ENCODE measurements at places on chromosomes 7 and 10. TPM values are rescaled to one million over a fixed set of nuclear protein-coding genes. Genes with fewer than 3 reads are reported as not detected.

CNPY1 gene
- total RNA-seq = not detected

CPEB3 gene
- total RNA-seq = 1.7 TPM

PPP1R3A gene
- 0.45 TPM for total RNA-seq

SPDYE6 gene
- total RNA-seq = not detected

BMPER gene
- total RNA-seq = 0.63 TPM

GIMAP1 gene
- not detected for total RNA-seq

CDHR3 gene
- total RNA-seq = 1.9 TPM

- no peak for DNase-seq
These were observed 54.3 kb downstream of the BMS1 start for GRCh38 chr10:42836771-42837468.

- no peak for DNase-seq
These were observed 2.8 kb downstream of the EMX2 start for GRCh38 chr10:117545141-117546019.

GRCh38 chr10:25651534-25651933 lies 282.5 kb upstream of the MYO3A start:
- DNase-seq = no peak

DNA sequence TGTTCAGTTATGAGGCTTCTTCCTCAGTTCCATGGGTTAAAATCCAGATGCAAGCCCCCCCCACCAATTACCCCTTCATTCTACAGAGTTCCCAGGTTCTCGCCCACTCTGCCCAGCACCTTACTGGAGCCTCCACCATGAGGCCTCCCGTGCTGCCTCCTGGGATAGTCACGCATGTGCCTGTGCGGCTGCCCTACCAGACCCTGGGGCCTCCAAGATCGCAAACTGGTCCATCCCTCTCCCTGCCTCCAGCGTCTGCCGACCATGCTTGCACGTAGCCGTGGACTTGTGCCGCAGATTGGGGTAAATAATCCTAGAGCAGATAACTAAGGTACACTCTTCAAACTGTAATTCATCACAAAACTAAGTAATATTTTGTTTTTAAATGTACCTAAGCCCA lies 611.2 kb downstream of the PTPRN2 start:
- no peak for DNase-seq

GRCh38 chr10:1130226-1130625 lies 74.0 kb downstream of the WDR37 start:
- no peak for DNase-seq

- no peak for DNase-seq
These were observed 87.3 kb upstream of the FOXI2 start for GRCh38 chr10:127649642-127650041.

DNA sequence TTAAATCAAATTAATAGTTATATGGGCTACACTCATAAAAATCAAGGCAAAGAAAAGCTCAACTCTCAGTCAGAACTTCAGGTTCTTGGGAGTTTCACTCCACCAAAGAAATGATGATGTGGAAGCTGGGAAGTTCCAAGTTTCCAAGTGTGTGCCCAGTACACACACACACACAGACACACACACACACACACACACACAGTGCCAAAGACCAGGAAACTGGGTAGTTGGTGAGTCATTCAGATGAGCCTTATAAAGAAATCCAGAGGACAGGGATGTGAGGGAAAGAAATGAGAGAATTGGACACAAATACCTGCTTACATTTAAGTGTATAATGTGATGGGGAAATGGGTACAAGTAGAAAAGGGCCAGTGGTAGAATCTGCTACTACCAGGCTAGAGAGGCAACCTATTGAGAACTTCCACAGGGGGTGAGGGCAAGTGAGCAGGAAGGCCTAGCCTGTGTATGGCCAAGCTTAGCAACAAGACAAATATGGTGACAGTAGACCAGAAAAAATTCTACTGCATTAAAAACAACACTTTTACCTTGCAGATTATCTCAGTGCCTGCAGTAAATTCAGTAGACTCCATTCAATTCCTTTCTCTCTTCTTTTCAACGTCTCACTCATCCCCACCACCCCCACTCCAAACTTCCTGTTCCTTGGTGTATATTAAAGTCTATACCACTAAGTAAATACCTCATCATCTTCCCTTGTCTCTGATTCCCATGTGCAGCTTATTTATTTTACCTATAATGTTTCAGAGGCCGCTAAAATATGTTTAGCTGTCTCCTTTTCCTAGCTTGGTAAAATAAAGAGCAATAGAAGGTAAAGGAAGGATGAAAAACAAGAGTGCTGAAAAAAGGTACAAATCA lies 95.0 kb downstream of the CABCOCO1 start:
- no peak for DNase-seq

- no peak for DNase-seq
These were observed 21.5 kb downstream of the WASL start for GRCh38 chr7:123727071-123727837.

GRCh38 chr10:119131512-119132240 lies 27.8 kb downstream of the DENND10 start:
- DNase-seq = no peak

DNA sequence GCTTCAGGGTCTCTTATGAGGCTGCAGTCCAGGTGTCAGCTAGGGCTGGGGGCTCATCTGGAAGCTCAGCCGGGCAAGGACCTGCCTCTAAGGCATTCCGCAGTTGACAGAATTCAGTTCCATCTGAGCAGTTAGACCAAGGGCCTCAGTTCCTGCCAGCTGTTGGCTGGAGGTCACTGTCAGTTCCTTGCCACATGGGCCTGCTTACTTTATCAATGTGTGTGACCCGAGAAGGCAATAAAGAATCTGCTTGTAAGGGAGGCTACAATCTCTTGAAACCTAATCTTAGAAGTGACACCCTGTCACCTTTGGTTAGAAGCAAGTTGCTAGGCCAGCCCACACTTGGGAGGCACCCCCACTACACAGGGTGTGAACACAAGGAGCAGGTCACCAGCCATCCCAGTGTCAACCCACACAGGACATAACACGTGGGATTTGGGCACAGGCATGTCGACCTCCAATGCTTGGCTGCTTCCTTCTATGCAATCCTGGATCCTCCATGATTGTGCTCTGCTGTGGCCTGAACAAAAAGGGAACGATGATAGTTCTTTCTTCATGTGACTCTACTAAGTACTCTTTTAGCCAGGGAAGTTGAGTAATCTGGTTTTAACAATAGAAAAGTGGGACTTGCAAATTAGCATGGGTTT lies 41.8 kb downstream of the MTURN start:
- no peak for DNase-seq

DNA sequence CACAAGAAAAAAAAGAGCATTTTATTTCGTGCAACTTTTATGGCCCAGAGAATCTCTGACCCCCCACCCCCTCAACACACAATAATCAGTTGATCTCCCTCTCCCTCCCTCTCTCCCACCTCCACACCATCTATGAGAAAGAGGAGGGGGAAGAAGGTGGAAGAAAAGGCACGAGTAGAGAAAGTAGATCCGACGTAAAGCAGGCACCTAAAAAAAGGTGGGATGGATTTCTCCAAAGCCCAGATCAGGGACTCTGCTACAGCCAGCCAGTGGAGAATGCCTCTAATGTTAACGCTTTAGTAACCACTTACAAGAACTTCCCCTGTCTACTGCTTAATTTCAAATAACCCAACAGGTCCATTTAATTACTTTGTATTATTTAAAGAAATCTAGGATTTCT lies 24.4 kb downstream of the KMT2C start:
- DNase-seq = no peak

DNA sequence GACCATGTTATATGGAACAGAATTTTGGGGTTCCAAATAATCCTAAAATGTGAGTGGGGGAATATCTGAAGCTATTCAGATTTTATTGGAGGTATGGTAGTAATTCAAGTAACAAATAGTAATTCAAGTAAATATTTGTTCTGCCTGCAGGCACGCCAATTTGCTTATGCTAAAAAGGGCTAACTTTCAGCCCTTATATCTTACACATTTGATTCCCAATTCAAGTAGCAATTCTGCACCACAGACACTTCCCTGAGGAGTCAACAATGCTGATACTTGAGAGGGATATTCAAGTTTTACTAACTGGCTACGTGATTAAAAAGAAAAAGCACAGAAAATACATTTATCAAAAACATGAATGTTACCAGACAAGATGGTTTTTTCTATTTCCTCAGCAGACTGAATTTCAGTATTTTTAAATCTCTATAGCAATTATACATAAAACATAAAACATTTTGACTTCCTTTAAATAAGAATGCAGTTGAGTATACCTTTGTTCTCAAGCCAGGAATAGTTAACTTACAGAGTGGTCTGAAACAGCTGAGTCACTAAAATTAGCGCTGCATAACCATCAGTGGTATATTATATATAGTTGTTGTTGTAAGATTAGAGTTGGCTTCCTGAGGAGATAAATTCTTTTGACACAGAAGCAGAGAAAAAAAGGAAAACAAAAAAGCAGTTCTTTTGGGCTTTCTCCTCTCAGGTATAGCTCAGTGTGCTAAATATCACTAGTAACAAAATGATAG lies 33.9 kb downstream of the MTPN start:
- DNase-seq = no peak

- DNase-seq = peak; percentile 57
These were observed 53.0 kb downstream of the PDGFA start for GRCh38 chr7:466465-467191.

DNA sequence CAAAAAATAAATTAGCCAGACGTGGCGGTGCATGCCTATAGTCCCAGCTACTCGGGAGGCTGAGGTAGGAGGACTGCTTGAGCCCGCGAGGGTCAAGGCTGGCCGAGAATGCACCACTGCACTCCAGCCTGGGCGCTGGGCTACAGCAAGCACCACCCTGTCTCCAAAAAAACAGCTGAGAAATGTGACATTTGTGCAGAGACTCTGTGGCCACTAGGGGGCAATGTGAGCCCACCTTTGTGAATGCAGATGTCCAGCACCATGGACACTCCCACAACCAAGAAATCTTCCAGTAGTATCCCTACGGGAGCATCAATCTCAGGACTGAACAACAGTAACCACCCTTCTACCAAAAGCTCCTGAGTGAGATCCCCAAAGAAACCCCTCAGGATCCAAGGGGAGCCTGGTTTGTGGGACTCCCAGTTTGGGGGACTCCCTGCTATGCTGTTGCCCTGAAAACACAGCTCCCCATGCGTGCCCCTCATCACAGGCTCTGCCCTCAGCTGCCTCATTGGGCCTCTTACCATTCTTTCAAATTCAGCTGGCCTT lies 6.2 kb upstream of the AHCYL2 start:
- no peak for DNase-seq

DNA sequence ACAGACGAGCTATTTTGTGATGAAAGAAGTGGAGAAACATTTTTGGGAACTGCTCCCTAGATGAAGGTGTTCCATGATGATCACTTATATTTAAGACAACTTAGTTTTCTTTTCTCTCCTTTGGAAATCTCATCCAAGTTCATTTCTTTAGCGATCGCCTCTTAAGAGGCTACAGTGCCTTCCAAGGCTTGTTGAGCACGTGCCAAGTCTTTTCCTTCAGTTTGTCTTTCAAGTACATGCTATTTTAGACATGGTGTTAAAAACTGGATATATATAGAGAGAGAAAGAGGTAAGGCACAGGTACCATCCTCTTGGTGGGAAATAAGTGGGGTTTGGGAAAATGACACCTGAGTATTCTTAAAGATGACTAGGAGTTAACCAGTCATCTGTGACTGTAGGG lies 2.7 kb downstream of the ADK start:
- DNase-seq = no peak

- DNase-seq = no peak
These were observed 18.8 kb upstream of the SLC35G1 start for GRCh38 chr10:93875032-93875358.

DNA sequence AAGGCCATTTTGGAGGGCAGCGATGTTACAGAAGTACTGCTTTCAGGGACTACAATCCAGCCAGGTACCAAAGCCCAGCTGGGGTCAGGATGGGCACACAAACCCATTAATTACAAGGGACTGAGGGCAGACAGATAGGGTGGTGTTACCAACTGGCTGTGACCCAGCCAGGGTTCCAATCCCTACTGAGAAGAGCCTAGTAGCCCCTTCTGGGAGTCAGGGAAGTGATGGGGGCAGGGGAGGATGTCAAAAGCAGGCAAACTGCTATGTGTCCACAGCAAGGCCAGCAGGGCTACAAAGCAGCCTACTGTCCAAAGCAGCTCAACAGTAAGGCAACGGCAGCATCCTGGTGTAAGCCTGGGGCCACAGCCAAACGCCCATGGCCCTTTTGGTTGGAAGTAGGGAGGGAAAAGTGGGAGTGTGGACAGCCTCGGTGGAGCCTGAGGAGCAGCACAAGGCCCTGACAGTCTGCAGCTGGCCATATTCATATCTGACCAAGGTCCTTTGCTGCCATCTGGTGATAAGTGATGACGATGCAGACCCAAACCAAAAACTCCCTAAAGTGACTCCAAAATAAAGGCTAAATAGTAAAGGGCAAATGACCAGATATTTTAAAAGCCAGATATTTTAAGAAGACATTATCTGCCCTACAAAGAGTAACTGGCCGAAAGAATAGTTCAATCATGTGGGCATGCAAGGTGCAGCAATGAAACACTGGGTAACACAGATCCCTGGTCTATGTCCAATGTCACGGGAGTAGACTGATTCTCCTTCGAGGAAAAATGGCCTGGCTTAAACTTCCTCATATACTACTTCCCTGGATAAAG lies 56.9 kb downstream of the XPNPEP1 start:
- DNase-seq = no peak

GRCh38 chr10:112208292-112208691 lies 24.7 kb upstream of the GPAM start:
- DNase-seq = no peak

- DNase-seq = no peak
These were observed 1175.3 kb upstream of the LRRN3 start for GRCh38 chr7:109915670-109916069.

- DNase-seq = no peak
These were observed 58.3 kb downstream of the BICC1 start for GRCh38 chr10:58570979-58571378.

DNA sequence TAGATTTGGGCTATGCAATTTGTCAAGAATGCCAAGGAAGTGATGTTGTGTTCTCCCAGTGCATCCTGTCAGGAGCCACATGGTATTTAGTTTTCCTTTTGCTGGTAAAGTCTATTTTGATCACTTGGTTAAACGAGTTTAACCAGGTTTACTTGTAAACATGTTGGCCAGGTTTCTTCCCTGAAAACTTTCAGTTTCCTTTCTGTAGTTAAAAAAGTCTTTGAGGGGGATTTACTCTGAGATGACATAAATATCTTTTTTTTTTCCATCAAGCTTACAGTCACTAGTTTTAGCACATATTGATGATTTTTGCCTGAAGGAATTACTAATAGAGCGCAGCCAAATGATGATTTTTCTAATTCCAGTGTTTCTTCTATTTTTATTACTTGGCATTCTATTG lies 320.5 kb downstream of the PHF14 start:
- DNase-seq = no peak

DNA sequence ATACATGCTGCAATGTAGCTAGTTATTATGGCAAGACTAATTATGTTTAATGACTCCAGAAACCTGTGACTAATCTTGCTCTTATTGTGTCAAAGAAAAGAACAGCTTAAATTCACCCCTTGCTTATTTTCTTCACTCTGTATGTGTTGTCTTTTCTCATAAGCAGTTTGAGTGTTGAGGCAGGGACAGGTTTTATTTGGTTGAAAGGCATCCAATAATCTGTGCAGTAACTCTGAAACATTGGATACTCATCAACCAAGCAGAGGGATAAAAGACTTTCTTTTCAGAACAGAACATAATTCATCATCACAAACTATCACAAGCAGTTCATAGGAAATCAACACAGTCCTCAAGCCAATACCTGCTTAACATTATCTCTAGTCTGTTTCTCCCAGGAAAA lies 797.6 kb upstream of the MBL2 start:
- DNase-seq = no peak

GRCh38 chr7:116329686-116330503 lies 119.6 kb downstream of the TES start:
- DNase-seq = no peak

- DNase-seq = no peak
These were observed 197.4 kb downstream of the AHR start for GRCh38 chr7:17495655-17496394.

- DNase-seq = no peak
These were observed 9.9 kb upstream of the OR2A5 start for GRCh38 chr7:144038887-144039286.
